Activated CD4-positive, alpha-beta T cell treated with anti-CD3 and anti-CD28 coated beads for 1 hour (primary cell): ENCODE measurements at places on chromosomes 3 and 15.

DNA sequence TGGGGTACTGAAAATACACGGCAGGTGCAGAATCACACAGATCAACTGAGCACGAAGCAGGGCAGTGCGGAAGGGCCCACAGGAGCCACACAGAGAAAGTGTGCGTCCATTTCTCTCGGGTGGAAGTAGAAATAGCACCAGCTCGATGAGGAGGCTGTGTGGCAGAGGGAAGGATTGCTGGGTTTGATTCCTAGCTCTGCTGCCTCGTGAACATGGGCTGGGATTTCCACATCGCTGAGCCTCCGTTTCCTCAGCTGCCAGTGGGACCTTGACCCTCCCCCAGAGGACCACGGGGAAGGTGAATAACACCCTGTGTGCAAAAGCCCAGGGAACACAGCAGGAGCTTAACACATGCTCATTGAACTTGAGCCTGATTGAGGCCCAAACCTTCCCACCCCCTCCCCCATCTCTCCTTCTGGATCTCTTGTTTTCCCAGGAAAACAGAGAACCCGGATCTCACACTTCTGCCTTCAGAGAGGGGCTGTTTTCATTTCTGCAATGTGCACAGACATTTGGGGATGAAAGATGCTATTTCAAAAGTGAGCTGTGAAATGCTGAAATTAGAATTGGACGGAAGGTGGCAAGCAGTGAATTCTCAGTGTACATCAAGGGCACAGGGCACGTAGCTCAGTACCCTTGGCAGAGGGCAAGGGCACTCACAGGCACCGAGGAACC is 38.4 kb downstream of the ABTB1 start:
- no peak for DNase-seq

DNA sequence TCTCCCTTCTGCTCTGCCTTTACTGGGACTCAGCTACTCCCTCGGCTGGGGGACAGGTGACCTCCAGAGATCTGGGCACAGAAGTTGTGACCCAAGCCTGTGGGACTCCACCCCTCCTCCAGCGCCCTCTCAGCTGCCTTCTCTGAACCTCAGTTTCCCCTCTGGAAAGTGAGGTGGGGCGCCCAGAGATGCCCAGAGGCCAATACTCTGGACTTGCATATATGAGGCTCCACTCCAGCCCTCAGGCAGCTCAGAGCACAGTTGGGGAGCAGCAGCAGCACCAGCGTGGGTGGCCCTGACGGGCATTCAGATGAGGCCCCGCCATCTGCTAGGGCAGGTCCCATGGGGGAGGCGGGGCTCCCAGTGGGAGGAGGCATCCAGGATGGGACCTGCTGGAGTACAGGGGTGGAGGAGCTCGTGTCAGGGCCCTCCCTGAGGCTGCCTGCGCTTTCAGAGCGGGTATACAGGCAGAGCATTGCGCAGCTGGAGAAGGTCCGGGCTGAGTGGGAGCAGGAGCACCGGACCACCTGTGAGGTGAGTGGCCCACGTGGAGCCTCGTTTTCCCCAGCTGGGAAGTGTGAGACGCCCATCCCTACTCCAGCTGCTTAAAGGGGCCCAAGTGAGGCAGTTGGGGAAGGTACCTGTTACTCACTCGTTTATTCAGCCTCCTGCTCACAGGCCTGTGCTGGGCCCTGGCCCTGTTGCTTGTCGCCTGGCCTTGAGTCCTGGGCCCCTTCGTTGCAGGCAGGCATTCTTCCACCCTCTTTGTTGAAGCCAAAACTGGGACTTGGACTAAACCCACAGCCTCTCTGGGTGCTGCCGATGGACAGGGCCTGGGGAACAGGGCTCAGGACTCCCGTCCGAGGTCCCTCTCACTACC is 35.4 kb downstream of the PSTPIP1 start:
- DNase-seq: no peak

GRCh38 chr3:186959029-186959624 is 28.8 kb downstream of the ST6GAL1 start:
- no peak for DNase-seq

DNA sequence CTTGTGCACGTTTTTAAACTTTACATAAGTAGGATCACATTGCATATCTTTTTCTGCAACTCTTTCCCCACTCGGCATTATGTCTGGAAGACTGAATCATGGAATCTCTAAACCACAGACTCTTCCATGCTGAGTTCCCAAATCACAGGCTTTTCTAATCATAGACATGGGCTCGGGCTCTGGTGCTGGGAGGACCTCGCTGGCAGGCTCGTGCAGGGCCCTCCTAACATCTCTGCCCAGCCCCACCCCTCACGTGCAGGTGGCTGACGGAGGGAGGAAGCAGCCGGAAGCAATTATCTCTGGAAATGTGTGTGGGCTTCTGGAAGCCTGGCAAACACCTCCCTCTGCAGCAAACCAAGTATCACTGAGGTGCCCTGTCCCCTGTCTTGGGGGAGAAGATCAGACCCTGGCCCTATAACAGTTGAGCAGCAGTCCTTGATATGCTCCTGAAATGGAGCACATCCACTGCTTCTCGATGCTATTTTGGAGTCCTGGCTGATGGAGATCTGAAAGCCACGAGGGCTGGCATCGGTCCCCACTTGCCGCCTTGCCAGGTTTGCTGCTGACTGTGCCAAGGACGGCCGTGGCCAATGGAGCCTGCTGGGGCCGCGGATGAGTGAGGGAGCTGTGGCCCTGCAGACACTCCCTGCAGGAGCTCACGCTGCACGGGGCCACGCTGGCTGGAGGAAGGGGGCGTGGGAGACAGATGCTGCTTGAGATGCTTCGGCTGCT is 4.4 kb upstream of the IQSEC1 start:
- DNase-seq: no peak

GRCh38 chr3:7697548-7697947 is 804.1 kb upstream of the LMCD1 start:
- no peak for DNase-seq

GRCh38 chr3:171005648-171006047 is 20.9 kb downstream of the SLC2A2 start:
- no peak for DNase-seq

GRCh38 chr3:34106879-34107278 is 308.4 kb downstream of the PDCD6IP start:
- DNase-seq: no peak

DNA sequence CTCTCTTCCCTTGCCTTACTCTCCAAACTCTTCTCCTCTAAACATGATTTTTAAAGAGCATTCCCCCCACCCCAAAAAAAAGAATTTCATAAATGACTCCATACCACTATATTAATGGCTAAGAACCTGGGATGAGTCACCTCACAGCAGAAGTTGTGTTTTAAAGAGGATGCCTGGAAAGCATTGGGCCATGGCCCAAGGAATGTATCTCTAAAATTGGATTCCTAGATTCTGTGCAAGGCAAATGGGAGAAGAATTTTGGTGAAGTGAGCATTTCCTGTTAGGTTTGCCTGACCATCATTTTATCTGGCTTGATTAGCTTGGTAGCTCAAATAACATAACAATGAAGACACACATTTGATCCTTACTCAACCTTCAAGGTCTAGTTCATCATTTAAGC is 251.4 kb downstream of the NR1D2 start:
- DNase-seq: no peak

DNA sequence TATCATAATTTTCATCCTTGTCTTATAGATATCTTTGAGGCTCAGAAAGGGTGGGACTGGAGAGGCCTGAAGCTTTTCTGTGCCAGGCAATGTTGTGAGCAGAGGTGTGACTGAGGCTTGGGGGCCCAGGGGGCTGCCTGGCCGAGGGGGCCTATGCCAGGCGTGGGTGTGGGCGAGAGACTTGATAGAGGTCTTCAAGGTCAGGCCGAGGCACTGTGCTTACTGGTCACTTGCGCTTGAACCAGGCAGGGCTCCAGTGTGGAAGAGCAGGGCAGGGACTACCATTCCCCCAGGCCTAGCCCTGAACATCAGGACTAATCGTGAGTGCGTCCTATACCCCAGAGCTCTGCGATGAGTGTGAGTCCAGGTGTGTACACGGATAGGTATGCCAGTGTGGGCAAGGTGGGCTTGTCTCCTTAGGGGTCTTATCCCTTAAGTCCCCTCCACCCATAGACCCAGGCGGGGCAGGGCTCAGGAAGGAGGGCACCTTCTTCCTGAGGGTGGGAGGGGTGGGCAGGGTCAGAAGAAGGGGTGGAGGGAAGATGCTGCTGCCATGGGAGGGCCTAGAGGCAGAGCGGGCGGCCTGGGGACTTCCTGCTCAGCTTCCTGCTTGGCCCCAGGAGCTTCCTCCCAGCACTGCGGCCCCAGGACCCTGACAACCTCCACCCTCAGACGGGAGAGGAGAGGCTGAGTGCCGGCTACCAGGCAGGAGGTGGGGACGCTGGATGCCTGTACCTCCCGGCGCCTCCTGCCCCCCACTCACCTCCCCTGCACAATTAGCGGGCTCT is 84.7 kb downstream of the LINGO1 start:
- DNase-seq: no peak

- no peak for DNase-seq
These were observed 936.8 kb downstream of the MCTP2 start for GRCh38 chr15:95168152-95168551.

- DNase-seq: no peak
These were observed 3.7 kb downstream of the ISL2 start for GRCh38 chr15:76340198-76340802.

- no peak for DNase-seq
These were observed 12.4 kb upstream of the WNT7A start for GRCh38 chr3:13892304-13892703.

DNA sequence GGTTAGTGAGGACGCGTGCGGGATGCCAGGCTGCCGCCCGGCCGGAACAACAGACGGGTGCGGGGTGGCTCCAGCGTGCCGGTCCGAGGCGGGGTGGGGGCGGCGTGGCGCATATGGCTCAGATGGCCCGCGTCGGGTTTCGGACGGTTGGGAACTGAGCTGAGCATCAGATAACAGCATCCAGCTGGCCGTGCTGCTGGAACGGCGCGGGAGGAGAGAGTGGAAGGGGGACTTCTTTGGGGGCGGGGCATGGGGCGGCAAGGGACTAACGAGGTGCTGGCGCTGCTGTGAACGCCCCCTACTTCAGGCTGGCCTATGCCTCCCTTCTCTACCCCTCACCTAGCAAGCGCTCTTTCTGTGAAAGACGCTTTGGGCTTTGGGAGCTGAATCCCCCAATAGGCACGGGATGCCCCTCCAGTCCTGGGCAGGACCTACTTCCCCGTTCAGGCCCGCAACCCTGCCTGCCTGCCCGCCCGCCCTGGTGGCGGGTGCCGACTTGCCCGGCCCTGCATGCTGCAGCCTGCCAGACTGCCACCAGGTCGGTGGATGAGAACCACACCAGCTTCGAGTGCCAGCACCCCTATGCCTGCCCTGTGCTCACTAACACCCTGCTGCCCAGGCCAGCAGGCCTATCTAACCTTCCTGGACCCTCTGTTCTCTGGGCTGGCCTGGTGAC is 542 bp downstream of the INKA1 start:
- peak; percentile 22 for DNase-seq

- no peak for DNase-seq
These were observed 33.3 kb downstream of the BTLA start for GRCh38 chr3:112466020-112466419.

- DNase-seq: no peak
These were observed 430.0 kb downstream of the SHQ1 start for GRCh38 chr3:72418244-72418643.

- DNase-seq: no peak
These were observed 44.4 kb downstream of the BTD start for GRCh38 chr3:15645740-15646501.

DNA sequence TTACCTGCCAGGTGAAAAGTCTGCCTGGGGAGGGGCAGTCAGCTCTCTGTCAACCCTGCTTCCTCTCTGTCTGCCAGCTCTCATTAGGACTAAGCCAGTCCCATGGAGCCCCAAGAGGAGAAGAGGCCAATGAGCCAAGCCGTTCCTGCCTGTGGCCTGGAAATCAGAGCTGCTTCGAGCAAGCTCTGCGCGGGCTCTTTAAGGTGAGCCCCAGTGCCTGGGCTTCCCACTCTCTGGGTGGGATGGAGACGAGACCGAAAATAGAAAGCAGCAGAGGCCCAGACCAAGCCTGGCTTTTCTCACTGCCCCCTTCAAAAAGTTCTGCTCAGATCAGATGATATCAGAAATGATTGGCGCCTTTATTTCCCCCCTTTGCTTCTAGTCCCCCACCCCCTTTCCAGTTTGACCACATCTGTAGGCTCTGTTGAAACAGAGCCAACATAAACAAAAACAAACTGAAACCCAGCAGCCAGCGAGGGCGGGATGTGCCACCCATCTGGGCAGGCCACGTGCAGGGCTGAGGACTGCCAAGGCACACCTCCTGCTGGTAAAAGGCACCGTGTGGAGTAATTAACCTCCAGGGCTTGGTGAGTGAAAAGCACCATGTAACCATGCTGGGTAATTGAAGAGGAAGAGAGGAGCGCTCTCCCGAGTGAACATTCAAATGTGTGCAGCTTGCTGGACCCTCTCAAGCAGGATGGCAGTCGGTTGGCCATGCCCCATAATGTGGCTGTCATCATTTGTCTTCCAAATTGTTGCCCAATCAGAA is 471.0 kb upstream of the PROK2 start:
- DNase-seq: no peak

DNA sequence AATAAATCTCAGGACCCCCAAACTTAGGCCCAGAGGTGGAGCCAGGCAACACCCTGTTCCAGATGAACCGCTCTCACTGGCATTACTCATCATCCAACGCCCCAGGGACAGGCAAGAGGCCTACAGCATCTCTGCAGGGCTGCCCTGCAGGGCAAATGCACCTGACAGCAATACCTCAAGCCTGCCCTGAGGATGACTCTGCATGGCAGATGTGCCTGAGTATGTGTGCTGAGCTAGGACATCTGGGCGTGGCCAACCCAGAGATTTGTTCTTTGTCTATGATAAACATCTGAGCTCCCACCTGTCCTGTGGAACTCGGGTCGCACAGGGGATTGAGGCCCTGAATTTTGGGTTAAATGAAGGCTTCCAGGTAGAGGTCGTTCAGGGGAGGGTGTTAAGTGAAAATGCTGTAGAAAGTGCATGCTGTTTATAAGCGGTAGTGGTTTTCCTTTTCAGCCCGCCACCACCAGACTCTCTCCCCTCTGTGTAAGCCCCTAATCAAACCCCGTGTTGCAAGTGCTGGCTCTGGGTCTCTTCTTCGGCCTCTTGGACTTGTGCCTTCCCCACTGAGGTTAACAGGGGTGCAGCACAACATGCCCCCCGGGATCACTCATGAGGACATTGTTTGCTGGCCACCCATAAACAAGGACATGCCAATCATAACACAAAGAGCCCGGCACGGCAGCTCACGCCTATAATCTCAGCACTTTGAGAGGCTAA is 92.3 kb downstream of the ATP10A start:
- DNase-seq: no peak

DNA sequence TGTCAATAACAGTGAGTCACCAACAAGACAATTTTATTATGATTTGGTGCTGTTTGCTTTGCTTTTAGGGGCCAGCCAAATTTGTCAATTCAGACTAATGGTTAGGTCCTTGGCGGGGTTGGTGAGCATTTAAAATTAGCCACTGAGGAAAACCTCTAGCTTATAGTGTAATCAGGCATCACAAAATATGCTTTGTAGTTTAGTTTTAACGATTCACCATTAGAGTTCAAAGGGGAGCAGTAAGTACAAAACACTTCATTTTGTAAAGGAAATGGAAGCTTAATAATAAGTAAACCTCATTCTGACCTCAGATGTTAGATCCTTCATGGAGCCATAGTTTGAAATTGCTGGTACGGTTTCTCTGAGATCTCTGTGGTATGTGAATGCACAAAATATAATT is 218.4 kb upstream of the GOLIM4 start:
- no peak for DNase-seq
